ENCODE measurements at places on chromosomes 12 and 14.

GRCh38 chr14:60495946-60496345 lies 10.1 kb upstream of the C14orf39 start:
- ATAC-seq = no peak

DNA sequence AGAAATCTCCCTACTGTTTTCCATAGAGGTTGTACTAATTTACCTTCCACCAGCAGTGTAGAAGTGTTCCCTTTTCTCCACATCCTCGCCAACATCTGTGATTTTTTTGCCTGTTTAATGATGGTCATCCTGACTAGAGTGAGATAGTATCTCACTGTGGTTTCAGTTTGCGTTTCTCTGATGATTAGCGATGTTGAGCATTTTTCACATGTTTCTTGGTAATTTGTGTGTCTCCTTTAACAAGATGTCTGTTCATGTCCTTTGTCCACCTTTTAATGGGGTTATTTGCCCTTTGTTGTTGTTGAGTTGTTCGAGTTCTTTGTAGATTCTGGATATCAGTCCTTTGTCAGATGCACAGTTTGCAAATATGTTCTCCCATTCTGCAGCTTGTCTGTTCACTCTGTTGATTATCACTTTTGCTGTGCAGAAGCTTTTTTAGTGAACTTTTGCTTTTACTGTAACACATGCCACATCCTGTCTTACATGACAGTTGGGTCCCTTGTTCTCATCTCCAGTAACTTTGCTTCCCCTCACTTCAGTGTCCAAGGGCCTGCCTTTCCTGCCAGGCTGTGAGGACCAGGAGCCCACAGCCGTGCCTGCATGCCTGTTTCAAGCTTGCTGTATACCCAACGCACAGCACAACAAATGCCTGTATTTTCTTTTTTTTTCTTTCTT lies 64.9 kb downstream of the SPRING1 start:
- ATAC-seq = no peak

DNA sequence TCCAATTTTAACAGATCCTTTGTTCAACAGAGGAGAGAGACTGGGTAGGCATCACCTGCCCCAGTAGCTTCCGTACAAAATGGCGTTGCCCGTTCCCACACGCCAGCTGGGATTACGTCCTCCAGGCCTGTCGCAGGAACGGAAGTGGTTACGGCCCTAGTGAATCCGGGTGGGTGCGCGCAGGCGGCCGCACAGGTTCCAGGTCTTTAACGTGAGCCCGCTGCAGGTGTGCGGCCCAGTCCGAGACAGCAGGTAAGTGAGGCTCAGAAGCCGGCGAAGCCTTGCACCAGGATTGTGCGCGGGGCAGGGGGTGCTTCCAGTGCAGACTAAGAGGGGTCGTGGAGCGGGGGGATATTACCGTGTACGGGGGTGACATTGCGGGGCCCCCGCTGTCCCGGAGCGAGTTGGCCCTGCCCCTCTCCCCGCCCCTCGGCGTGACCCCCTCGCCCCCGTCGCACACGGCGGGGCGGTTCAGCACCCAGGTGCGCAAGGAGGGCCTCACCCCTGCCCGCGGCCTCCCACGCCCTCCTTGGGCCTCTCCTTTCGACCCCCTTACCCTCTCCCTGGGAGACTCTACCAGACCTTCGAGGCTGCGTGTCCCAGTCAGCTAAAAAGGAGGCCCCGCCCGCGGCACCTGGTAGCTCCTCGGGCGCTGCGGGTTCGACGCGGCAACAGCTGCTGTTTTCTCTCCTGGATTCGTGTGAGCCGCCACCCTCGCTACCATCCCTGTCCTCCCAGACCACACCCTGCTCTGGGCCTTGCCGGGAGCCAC lies at the start of gene EXD2:
Gene EXD2 (plus strand): TSS at position 159 of the 772 bp plus-strand sequence. CDS start 17,973 bp downstream, outside the sequence.
- peak; percentile 99 for ATAC-seq

DNA sequence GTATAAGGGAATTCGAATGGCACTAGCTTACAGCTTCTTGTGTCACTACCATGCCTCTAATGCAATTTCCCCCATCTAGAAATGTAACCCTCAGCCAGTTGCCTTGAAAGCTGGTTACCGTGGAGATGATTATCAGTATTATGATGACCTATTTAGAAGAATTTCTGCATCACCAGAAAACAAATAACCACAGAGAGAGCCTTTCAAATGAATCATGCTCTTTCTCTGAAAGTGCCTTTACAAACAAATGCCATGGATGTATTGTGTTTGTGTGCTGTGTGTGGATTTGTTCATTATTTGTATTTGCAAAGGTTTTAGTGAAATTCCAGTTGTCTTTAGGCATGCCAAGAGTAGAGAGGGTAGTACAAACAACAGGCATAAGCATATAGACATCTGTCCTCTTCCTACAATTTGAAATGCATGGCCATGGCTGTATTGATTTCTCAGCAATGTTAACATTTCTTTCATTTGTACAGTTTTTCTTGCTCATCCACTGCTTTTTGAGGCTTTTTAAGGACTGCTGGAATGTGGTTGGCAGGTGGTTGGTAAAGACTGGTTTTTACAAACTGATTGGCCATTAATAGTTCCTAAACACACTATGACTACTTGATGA lies 266.5 kb downstream of the PAWR start:
- ATAC-seq = peak; percentile 85

- no peak for ATAC-seq
Observed at GRCh38 chr14:30848449-30849240, 25.7 kb upstream of the COCH start.

DNA sequence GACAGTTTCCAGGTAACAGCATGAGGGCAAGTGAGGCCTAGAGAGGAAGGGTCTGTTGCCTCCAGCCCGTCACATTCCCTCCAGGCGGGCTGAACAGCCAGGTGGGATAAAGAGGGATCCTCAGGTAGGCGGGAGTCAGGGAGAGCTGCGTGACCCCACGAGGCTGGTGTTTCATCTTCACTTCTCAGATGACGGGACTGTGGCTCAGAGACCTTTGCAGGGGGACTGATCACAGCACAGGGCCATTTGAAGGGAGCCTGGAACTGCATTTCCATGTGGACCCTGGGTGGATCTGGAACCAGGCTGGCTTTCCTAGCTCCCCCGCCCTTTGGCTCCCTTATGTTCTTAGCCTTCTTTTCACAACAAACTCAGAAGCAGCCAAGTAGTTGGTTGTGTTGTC lies 37.4 kb downstream of the SH2B3 start:
- ATAC-seq = no peak

DNA sequence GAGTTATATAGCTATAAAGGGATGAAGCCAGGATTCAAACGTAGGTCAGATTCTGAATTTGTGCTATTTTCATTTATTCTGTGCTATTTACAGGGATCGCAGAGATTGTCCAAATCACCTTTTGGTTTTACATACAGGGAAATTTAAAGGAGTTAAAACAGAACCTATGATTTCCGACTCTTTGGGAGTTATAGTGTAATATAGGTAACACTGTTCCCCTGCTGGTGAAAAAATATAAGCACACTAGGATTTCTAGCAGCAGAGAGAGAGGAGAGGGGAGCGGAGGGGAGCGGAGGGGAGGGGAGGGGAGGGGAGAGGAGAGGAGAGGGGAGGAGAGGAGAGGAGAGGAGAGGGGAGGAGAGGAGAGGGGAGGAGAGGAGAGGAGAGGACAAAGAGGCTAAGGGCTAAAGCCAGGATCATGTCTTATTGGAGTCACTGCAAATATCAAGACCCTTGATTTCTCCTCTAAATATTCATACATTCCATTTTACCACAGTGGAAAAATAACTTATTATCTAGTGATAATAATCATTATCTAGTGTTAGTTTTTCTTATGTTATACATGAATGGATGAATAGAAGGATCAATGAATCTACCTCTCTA lies 46.2 kb upstream of the KCNH5 start:
- no peak for ATAC-seq

- ATAC-seq = no peak
Observed at GRCh38 chr14:87409393-87409792, 583.6 kb downstream of the GALC start.

GRCh38 chr12:30967026-30967425 lies 40.5 kb downstream of the TSPAN11 start:
- no peak for ATAC-seq

All from SK-N-SH treated with all-trans-retinoic acid at 6 μM for 48 hours (cell line).